ENCODE measurements at places on chromosomes 2 and 18. TPM values are rescaled to one million over a fixed set of nuclear protein-coding genes. Genes with fewer than 3 reads are reported as not detected.

The TMEM178A gene
- total RNA-seq: 2.7 TPM

The PLCD4 gene
- total RNA-seq: 0.24 TPM

The THOC1 gene
- 38.0 TPM for total RNA-seq

GRCh38 chr2:224875841-224876240 is 159.7 kb upstream of the CCDC195 start:
- no peaks in the 10 kb centered on the region for H3K27me3 ChIP-seq
- H3K27ac ChIP-seq: no peak overlapping the region
- H3K36me3 ChIP-seq: no peaks in the 10 kb centered on the region
- H3K4me3 ChIP-seq: no peak overlapping the region
- no peak for DNase-seq

- no peaks in the 10 kb centered on the region for H3K4me1 ChIP-seq
- H3K27me3 ChIP-seq: no peaks in the 10 kb centered on the region
- DNase-seq: no peak
Observed at GRCh38 chr2:27798948-27799645, 27.6 kb downstream of the MRPL33 start.

GRCh38 chr18:47168509-47168908 is 7.7 kb downstream of the IER3IP1 start:
- H3K27me3 ChIP-seq: peaks cover 2% of the 10 kb centered on the region
- H3K4me1 ChIP-seq: peaks cover 5% of the 10 kb centered on the region
- H3K4me3 ChIP-seq: no peak overlapping the region
- no peak overlapping the region for H3K27ac ChIP-seq

- no peaks in the 10 kb centered on the region for H3K36me3 ChIP-seq
- no peak overlapping the region for H3K27ac ChIP-seq
- no peaks in the 10 kb centered on the region for H3K4me1 ChIP-seq
- no peaks in the 10 kb centered on the region for H3K27me3 ChIP-seq
- DNase-seq: no peak
- H3K4me3 ChIP-seq: no peak overlapping the region
Observed at GRCh38 chr2:191656792-191657191, 21.1 kb upstream of the NABP1 start.

DNA sequence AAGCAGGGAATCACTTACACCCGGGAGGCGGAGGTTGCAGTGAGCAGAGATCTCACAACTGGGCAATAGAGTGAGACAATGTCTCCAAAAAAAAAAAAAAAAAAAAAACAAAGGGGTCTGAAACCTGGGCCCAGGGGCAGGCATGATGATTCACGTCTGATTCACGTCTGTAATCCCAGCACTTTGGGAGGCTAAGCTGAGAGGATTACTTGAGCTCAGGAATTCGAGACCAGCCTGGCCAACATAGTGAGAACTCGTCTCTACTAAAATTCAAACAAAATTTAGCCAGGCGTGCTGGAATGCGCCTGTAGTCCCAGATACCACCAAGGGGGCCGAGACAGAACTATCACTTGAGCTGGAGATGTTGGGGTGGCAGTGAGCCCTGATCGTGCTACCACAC is 30.3 kb downstream of the TEX44 start:
- peaks cover 9% of the 10 kb centered on the region for H3K4me1 ChIP-seq
- H3K4me3 ChIP-seq: no peak overlapping the region

DNA sequence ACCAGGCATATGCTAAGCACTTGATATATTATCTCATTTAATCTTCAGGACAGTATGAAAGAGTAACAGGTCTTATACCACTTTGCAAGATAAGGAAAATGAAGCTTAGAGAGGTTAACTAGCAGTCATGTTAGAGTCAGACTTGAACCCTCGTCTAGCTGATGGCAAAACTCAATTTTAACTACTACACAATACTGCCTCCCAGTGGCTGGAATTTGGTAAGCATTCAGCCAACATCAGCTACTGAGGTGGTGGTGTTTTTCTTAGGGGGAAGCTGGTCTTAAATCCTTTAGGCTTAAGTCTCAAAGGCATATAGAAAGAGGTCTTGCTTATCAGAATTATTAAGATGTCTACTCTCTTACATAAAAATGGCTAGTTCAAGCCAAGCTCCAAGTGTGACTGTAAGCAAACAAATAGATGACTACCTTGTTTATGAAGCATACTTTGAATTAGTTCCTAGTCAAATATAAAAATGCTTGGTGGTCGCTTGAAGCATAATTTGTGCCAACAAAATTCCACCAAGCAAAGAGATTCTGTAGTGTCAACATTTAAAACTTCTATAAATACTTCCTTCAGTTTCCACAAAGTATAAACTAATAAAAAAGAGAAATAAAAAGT is 325.4 kb upstream of the FIGN start:
- DNase-seq: no peak
- H3K27ac ChIP-seq: no peak overlapping the region
- H3K4me1 ChIP-seq: no peaks in the 10 kb centered on the region
- H3K36me3 ChIP-seq: no peaks in the 10 kb centered on the region
- no peaks in the 10 kb centered on the region for H3K27me3 ChIP-seq

DNA sequence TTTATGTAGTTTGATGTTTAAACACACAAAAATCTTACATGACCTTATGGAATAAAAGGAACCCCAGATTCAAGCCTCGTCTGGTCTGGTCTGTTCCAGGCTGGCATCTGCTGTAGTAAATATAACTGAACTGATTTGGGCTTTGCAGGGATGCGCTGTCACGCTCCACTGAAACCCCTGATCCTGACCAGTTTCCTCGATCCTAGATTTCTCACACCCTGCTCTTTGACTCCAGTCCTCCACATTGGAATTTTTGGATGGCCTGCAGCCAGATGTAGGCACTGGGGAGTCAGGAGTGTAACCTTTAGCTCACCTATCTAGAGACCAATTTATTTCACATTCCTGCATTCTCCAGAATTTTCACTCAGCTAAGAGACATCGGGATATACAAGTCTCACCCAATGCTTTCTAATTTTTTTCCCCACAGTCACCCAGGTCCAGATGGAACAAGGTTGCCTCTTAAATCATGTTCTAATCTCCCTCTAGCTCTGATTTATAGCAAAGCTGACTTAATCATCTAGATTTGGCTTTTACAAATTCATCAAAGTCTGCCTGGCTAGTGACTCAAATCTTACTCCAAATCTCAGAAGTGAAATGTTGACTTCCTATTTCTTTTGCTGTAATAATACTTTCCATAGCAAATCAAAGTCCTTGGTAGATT is 219.6 kb downstream of the CD226 start:
- no peaks in the 10 kb centered on the region for H3K4me1 ChIP-seq
- no peak for DNase-seq
- H3K4me3 ChIP-seq: no peak overlapping the region
- no peaks in the 10 kb centered on the region for H3K36me3 ChIP-seq
- no peaks in the 10 kb centered on the region for H3K27me3 ChIP-seq

DNA sequence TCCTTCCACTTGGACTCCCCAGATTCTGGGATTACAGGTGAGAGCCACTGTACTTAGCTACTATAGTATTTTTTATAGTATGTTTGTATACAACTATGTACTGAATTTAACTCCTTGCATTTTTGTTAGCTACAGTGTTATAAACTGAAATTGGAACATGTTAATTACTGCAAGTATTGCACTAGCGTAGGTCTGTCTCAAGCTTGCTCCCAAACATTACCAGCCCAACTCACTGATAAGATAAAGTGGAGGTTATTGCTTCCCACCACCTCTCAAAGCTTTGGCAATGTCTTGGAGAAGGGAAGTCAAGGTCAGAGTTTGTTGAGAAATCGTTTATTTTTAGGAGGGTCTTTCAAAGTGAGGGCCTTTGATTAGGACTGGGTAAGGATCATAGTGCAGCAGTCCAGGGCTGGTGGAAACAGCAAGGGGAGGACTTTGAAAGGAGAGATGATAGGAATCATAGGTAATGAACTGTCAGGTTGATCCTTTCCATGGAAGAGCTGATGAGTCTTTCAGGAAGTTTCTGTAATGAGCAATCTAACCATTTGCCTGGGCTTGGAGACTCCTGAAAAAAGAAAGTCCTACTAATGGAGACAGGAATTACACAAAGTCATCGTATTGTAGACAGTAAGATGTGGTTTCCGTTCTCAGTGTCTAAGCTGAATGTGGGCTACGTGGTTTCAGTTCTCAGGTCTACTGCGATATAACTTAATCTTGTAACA is 257.1 kb downstream of the MYO3B start:
- H3K4me1 ChIP-seq: no peaks in the 10 kb centered on the region
- no peak overlapping the region for H3K4me3 ChIP-seq
- no peak overlapping the region for H3K27ac ChIP-seq
